Right lung (tissue), 10 donors: ENCODE measurements at places on chromosomes 11 and 22.

- DNase-seq, result no peak
Observed at GRCh38 chr11:130775306-130776060, 140.8 kb downstream of the SNX19 start.

- DNase-seq, result no peak
Observed at GRCh38 chr11:86418106-86418505, 43.4 kb downstream of the CCDC81 start.

DNA sequence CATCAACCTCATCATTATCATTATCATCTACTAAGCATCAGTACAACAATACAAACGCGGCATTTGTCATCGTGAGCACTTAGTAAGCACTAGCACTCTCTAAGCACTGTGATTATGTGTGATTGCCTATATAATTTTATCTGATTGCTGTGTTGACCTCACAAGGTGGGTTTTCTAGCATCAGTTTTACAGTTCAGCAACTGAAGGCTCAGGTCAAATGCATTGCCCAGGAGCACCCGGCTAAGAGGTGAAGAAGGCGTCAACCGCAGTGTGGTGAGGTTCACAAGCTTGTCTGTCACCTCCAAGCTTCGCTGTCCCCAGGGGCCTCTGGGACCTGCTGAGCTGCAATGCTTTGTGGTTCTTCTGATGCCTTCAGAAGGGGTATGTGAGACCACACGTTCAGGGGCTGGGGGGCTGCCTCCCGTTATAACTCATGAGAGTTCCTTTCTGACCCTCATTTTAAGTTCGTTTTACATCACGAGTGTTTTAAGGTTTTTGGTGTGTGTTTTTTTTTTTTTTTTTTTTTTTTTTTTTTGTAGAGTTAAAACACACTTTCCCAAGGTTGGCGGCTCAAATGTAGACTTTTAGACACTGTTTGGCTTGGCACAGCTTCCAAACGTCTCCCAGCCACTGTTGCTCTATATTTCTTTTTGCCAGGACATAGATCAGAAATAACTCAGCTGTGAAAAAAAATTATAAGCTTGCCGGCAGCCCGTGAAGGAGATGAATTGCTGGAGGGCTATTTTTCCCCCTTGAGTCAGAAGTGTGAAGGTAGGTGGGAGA, 33.8 kb upstream of the SCUBE1 start:
- DNase-seq, result no peak

DNA sequence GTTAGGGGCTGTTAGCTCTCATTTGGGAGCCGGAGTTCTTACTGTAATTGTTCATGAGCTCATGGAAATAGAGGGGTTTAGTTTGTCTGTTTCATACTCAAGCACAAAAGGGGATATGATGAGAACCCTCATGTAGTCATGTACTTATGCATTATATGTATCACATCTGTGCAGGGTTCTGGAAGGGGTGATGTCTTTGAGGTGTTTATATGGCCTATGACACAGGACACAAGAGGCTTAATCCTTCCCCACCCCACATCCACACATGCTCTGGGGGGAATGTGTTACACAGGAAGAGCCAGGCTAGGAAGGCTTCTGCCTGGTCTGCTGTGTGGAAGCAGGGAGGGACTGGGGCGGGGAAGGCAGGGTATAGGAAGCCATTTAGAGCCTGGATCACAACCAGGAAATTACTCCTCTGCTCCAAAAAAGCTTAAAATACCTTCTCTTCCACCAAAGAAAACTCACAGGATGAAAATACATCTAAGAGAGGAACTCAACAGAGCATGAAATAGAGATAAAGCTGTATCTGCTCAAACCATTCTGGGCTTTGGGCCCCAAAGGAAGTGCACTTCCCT, 316.1 kb downstream of the TMEM135 start:
- DNase-seq, result no peak

- peak; percentile 41 for DNase-seq
Observed at GRCh38 chr11:14619603-14620531, 23.7 kb upstream of the PDE3B start.

- peak; percentile 99 for DNase-seq
Observed at GRCh38 chr11:106021967-106022794, at the start of gene MSANTD4. MSANTD4 (minus strand) TSS chr11:106022240; CDS start chr11:106010917, 11,323 bp downstream.

DNA sequence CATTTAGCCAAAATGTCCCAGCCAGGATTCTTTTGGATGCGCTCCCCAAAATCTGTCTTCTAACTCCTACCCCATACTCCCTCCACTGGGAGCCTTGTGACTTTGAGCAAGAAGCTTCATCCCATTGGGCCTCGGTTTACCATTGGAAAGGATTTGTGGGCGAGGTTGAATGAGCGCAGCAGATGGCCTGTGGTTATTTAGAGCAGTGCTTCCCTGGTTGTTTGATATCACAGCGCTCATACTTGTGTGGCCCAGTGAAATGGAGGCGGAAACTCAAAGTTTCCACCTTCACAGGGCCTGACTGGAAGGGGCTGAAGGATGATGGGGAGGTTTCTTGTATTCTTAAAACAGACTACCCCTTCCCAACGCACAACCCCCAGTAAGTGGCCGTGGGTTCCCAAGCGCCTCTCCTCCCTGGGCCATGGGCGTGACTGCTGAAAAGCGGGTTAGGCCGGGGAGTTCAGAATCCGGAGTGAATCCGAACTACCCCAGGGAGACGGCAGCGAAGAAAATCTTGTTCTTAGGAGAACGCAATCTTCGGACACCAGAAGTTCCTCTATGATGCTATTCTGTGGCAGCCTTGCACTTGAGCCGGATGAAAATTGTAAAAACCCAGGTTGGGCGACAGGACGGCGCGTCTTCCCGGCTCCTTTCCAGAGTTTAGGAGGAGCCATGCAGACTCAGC, 1.2 kb upstream of the ATF4 start:
- no peak for DNase-seq

DNA sequence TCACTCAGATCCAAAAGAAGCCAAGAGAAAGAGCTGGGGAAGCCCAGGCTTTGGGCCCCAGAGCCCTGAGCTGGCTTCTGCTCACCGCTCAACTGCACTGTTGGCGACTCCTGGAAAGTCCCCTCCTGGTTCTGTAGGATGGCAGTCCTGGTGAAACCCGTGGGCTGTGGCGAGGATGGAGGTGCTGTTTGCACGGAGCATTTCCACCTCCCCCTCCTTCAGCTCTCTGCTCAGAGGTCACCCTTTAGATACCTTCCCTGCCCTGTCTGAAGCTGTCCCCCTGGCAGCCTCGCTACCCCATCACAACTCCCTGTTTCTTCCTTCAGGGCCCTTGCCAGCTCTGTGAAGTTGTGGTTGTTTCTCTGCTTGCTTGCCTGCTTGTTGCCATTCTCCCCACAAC, 97.8 kb downstream of the MYO18B start:
- DNase-seq, result no peak

- DNase-seq, result no peak
Observed at GRCh38 chr11:115891581-115891980, 387.4 kb upstream of the CADM1 start.

GRCh38 chr11:120064341-120064740, 73.6 kb downstream of the TRIM29 start:
- no peak for DNase-seq

DNA sequence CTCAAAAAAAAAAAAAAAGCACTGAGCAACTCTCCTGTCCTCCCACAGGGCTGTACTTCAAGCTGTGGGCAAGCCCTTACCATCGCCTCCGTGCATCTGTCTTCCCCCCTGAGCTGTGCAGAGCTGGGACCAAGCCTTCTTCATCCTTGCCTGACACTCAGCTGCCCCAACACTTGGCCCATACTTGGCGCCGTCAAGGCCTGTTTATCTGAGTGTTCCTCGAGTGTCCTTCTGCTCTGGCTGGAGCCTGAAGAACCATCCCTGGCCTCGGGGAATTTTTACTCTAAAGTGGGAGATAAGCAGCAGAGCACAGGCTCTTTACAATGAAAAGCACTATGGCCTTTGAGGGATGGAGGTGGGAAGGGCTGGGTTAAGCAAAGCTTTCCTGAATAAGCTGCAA, 1.6 kb upstream of the TIRAP start:
- no peak for DNase-seq

GRCh38 chr11:92130421-92130831, 94.2 kb upstream of the FAT3 start:
- no peak for DNase-seq

DNA sequence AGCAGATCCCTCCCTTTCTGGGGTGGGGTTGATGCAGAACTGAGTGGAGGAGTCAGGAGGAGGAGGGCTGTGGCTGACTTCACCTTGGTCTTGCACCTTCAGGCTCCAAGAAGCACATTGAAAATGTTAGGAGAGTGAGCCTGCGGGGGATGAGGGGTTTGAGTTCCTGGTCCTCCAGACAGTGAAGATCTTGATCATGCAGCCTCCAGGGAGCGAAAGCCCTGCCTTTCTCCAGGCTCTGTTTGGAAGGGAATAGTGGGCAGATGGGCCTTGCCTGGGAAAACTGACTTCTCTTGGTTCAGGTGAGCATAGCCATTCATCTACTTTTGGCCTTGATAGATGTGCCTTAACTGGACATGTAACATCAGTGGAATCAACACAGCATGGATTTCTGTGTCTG, 267.6 kb upstream of the B3GAT1 start:
- no peak for DNase-seq

- no peak for DNase-seq
Observed at GRCh38 chr22:22229683-22230420, 14.7 kb upstream of the VPREB1 start.

DNA sequence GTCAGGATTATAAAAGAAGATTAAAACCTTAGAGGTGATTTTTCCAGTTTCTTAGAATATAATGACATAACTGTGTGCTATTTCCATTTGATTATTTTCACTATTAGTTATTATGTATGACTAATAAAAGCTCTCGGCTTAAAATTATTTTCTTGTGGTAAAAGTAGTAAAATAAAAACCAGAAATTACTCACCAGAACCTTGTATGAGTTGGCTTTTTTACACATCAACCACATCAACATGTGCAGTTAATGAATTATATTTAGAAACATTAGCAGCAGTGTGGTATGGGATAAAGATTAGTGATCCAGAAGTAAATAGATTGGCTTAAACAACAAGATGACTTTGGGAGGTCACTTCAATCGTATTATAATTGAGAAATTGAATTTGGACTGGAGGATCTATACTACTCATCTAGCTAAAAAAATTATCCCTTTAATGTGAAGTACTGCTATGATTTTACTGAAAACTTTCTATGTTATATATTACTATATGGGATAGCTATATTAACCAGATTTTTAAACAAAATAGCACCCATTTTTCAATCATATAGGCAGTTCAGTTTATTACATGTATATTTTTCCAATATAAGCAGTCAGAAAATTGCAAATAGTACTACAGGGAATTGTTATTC, 2.8 kb upstream of the BCO2 start:
- DNase-seq, result no peak

DNA sequence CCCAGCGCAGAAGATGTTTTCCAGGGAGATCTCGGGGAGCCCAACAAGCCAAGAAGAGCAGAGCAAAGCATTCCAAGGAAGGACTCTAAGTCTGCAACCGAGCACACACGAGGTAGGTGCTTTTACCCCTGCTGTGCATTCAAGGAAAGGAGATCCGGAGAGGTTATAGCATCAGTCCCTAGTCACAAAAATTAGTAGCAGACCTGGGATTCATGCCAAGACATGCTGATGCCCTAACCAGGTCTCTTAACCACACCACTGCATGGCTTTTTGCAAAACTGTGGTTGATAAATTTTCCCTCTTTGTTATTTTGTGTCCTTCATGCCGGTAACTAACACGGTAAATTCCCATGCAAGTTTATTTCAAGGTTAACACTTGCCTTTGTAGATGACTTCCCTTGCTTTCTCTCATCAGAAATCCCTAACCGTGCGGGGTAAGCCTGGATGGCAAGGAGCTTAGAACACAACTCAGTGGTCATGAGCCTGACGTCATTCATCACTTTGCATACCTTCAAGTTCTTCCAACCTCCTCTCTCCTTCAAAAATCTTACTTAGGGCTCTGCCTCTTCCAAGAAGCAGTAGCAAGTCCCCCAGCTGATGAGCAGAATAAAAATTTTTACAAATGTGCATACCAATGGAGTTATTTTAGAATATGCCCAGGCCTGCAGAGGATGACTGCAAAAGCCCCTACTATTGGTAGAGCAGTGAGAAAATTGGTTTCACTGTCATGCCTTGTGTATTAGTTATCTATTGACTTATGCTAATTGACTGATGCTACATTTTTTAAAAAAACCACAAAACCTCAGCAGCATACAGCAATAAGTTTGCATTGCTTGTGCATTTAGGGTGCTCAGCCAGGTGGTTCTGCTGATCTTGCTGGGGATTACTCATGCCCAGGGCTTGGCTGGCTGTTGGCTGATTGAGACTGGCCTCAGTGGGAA, 465.1 kb downstream of the MN1 start:
- DNase-seq, result no peak

DNA sequence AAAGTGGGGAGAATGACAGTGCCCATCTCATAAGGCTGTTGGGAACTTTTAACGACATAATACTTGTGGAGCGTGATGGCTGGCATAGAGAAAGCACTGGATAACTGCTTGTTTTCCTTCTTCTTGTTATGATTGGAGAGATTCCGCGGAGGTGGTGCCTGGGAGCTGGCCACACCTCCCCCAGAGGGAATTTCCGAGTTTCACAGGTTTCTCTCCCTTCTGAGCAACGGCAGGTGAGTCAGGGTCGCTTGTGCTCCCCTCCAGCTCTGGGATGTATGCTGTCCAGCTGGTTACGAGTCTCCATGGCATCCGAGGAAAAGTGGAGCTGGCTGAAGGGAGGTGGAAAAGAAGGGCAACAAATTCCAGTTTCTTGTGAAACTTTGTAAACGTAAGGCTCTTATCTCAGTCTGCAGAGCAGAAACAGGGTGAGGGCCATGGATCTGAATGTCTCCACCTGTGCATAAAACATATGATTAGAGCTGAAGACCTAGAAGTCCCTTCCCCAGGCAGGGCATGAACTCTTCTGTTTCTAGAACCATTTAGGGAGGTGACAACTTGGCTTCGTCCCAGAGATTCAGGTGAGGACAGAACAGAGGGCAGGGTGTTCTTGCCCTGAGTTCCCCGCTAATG, 10.0 kb upstream of the PLET1 start:
- DNase-seq, result no peak
